Stimulated activated CD8-positive, alpha-beta memory T cell treated with anti-CD3 and anti-CD28 coated beads, Interleukin-4, amount 100 ng/mL, for 24 hours (primary cell): ENCODE measurements at places on chromosomes 11 and 22.

DNA sequence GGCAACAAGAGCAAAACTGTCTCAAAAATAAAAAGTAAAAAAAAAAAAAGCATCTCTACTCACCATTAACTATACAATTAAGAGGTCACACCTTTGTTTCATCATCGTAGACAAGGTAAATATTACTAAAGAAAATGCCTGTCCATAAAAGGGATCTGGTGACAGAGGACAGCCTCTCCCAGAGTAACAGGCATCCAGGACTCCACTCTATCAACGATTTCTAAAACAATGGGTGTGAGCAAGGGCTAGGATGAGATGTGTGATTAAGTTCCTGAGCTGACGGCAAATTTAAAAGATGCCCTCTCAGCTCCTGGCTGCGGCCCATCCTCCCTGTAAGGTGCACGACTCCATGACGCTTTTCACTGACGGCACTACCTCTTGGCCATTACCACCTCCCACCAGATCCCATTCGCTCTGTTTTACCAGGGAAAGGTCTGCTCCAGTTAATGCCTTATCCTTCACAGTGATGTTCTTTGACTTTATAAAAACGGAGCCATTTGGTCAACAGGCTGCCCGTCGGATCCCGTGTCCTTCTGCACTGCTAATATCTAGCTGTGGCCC is 2.3 kb upstream of the TMEM45B start:
- no peak for DNase-seq

GRCh38 chr22:25566898-25567235 is 2.4 kb downstream of the GRK3 start:
- DNase-seq = no peak

- no peak for DNase-seq
Measured at GRCh38 chr11:126328444-126328843, 24.6 kb downstream of the DCPS start.

DNA sequence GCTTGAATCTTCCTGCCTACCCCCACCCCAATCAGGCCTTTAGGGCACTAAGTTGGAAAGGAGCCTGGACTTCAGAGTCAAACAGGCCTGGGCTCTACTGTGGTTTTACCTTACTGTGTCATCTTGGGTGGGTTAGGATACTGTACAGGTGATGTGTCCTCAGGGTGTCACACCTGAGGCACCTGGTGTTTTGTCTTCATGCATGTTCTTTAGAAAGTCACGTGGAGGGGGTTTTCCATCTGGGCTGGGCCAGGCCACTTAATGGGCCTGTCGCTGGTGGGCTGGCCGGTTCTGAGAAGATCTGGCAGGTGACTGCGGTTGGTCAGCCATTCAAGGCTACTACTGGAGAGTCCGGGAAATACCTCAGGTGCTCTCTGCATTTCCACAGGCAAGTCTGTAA is 92.6 kb downstream of the SWAP70 start:
- no peak for DNase-seq

DNA sequence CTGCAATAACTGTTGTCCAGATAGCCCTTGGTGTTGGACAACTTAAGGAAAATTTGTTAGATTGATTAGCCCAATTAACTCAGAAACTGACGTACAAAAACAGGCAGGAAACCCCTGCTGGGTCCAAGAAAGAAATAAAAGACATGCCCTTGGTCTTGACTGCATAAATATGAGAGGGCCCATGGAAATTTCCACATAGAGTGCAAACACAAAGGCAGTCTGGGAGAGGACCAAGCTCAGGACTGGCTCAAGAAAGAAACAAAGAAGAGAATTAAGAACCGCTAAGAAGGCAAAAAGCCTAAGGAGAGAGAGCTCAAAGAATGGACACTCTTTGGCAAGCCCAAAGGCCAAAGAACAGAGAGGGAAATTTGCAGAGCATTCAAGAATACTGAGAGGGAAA is 1243.9 kb downstream of the LRRC4C start:
- no peak for DNase-seq

DNA sequence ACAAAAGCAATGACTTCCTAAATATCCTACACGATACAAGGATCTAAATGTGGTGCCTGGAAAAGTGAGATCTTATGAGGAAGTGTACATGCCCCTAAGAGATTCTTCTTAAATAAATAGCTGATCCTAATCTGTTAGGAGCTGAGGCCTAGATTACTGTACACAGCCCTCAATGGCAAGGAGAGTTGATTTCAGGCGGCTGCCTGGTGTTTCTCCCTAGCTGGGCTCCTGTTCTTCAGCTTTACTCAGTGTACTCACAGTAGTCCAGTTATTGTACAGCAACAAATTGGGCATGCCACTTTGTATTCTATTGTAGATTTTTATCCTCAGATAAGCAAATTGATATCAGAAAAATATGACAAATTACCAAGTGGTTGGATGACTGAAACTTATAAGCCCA is 358.2 kb upstream of the PDGFD start:
- no peak for DNase-seq

DNA sequence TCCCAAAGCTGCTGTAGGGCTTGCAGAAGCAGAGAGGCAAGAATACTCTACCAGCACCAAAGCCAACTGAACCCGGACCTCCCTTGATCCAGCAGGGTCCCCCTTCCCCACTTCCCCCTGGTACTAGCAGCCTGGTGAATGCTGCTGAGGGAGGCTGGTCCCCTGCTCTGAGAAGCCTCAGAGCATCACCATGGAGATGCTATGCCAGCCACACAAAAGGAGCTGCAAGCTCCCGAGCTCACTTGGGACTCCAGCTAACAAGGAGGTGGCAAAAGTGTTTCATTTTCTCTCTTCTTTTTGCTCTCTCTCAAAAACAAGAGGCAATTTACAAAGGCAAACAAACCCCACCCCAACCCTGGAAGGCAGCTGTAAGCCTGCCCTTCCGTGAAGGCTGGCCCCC is 509.8 kb downstream of the BUD13 start:
- DNase-seq = no peak

DNA sequence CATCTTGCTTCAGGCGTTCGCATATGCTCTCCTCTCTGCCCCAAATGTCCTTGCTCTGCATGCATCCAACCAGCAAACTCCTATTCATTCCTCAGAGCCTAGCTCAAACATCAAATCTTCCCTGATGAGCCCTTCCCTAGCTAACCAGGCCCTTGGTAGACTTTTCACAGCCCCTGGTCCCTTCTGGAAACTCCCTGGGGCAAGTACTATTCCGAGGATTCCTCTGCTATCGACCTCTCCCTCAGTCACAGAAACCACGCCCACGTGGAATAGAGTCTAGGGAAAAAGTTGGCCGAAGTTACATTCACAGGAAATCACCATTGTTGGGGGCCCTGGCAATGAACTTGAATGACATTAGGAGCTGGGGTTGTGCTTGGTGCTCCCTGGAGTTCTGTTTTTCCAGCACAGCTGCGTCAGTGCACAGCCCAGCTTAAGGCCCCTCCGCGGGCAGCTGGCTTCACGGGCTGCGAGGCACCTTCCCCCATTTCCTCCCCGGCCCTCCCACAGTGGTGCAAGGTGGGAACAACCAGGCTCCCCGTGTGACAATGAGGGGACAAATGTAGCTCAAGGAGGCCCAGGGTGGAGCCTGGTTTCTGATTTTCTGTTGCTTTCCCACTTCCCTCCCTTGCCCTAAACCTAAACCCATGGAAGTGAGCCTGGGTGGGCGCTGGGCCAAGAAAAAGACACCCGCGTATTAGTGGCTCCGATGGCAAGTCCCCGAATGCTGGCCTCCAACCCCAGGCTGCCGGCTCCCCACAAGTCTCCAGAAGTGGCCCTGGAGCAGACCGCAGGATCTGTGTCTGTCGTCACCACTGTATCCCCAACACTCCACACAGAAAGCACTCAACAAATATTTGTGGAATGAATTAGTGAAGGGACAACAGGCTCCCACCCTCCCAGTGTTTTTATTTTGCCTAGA is 4.3 kb upstream of the ATP5MGL start:
- no peak for DNase-seq

DNA sequence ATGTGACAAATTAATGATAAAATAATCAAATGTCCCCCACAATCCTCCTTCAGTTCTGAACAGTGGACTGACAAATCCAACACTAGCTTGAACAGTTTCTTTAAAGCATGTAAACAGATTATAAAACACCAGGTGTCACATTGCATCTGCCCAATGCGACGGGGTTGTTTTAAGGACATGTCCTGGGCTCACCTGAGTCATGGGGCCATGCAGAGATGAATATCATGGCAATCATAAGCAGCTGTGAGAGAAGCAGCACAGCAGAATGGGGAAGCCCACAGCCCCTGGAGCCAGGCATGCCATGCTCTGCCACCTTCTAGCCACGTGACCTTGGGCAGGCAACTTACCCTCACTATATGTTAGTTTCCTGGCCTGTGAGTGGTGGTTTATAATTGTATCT is 93.9 kb upstream of the KCNA4 start:
- no peak for DNase-seq

DNA sequence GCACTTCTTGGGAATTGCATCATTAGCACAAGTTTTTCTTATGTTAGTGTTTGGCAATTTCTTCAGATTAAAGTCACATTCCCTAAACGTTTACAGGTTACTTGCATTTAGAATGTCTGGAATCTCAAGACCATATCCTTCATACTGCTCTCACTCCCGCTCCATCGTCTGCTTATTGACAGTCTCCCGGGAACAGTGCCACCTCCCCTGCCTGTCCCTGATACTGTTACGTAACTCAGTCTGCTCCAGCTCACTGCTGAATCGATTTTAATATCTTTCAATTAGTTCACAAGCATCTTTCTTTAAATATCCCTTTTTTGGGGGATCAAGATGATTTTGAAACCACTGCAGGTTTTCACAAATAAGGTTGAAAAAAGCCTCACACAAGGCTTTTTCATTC is 48.2 kb downstream of the GLYATL2 start:
- DNase-seq = no peak

- DNase-seq = no peak
Measured at GRCh38 chr11:4211991-4212390, 117.4 kb downstream of the RRM1 start.

DNA sequence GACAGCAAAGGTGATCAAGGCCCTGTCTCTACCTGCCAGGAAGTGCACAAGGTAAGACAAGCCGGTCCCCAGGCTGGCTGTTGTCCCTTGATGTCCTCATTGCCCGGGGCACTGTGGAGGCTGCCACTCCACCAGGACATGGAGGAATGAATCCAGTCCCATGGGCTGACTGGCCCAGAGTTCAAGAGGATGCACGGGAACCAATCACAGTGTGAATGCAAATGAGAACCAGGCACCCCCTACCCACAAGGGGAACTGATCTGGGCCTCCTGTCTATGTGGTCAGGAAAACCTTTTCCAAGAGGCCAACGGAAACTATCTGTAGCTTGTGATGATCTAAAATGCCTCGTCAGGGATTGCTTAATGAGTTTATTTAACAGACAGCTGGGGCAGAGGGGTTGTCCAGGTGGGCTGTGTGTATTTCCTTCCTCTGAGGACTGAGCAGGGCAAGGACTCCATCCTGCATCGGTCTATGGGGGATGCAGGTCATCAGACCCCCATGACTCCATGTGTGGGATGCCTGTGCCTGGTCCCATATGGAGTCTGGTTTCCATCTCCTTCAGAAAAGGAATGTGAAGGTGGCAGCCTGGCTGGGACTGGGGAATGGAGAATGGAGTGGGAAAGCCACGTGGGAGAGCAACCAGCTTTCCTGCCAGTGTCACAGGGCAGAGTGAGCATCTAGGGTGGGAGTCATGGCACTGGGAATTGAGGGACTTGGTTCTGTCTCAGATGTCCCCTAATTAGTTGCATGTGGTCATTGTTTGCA is 60.5 kb downstream of the CD82 start:
- no peak for DNase-seq

- DNase-seq = no peak
Measured at GRCh38 chr11:119777940-119778339, 48.9 kb upstream of the NECTIN1 start.

DNA sequence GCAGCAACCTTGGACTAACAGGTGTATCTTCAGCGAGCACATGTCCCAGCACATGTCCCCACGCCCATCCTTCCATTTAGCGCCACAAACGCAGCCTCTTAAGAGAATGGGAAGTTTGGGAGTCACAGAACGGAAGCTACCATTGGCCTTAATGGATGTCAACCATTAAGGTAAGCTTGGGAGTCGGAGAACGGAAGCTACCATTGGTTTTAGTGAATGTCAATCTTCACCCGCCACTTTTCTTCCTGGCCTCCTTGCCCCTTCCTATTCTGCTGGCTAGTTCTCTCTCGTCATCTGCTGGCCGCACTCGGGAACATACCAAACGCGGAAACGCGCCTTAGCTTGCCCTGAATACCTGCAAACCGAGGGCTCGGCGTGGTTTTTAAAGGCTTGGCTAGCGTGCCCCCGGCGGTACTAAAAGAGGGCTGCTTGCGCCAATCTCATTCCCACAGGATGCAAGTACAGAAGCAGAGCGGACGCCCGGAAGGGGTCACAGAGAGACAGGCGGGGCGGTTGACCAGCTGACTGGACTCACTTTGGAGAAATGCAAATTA is 24.3 kb downstream of the GLYATL1 start:
- no peak for DNase-seq

- DNase-seq = no peak
Measured at GRCh38 chr11:131689049-131689925, 318.9 kb downstream of the NTM start.

DNA sequence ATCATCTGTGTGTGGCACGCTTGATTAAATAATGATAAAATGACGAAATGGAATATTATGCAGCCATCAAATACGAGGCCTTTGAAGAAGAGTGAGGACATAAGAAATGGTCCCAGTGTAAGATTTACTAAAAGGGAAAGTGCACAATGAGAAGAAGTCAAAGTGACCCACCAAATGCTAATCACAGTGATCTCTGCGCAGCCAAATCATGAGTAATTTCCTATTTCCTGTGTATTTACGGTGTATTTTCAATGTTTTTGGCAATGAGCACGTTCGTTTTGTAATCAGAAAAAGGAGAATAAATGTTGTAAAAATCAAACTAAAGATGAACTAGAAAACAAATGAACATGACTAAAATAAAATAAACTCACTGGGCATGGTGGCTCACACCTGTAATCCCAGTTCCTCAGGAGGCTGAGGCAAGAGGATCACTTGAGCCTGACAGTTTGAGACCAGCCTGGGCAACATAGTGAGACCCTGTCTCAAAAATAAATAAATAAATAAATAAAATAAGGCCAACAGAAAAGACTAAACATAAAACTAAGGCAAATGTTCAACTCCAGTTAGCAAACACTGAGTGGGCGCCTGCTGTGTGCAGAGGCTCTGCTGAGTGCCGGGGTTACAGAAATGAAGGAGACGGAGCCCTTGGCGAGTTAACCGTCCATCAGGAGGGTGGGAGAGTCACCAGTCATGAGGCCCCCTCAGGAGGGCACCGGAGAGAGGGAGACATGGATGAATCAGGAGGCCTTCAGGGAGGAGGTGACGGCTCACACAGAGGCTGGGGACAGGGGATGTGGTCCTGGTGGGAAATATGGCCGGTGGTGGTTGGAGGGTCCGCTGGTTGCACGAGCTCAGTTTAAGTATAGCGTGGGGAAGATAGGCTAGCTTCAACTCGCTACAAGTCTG is 26.0 kb upstream of the CBX7 start:
- DNase-seq = no peak
